NK-92 treated with Interleukin-12 subunit alpha and Interleukin-12 subunit beta, amount 100 ng/mL, for 24 hours (cell line): ENCODE measurements at places on chromosomes 4 and X.

DNA sequence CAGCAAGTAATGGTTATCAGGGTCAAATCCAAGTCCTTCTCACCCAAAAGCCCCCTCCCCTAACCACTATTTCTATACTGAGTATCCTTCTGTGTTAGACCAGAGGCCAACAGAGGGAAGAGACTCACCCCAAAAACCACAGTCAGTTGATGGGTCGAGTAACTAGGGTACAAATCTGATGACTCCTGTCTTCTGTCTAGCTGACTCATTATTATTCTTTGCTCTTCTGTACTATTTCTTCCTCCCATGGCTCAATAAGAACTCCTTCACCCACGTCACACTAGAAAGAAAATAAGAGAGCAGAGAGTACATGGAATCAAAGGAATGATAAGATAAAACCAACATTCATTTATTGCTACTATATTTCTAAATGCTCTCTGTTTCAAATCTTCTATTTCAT is 2.0 kb downstream of the RAB40A start:
- DNase-seq, result no peak

DNA sequence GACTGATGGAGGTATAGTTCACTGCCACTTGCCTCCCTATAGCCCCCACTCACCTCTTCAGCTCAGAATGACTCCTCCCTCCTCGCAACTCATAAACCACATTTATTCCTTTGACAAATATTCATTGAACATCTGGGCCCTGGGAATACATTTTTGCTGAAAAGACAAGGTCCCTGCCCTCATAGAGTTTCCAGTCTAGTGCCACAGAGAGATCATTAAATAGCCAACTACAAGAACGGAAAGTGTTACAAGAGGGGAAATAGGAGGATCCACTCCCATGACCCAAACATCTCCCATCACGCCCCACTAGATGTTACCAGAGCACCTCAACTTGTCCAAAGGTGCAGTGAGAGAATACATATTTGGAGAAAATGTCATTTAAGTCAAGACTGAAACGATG is 3.2 kb upstream of the KLF3 start:
- DNase-seq, result no peak

- DNase-seq, result no peak
Measured at GRCh38 chr4:19227701-19228100, 1024.0 kb upstream of the SLIT2 start.

DNA sequence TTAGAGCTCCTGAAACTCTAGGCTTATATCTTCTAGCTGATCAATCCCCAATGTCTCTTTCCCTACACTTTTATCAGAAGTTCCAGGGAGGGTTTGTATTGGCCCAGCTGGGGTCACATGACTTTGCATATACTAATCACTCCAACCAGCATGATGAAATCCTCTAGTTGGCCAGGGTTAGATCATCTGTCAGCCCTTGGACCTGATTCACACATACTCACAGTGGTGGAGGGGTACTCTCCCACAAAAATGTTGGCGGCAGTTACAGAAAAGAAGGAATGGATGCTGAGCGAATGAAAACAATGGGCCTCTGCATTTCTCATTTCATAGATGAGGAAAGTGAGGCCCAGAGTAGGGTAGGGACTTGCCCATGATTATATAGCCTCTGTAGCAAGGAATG is 151.1 kb downstream of the PJA1 start:
- no peak for DNase-seq

DNA sequence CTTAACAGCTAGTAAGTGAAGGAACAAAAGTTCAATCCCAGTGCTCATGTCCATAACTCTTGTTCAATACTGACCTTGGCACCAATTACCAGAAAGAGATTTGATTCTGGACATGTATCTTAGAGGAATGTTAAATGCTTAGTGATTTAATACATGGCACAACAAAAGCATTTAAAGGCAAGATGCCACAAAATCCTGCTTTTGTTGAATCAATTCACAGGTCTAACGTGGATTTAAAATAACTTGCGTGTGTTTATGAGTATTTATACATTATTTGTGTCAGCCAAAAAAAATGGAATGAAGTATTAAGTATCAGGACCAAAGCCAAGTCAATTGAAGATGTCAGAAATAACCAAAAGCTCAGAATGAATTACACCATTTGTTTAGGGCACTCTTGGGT is 85.4 kb upstream of the GIMD1 start:
- DNase-seq, result no peak

- no peak for DNase-seq
Measured at GRCh38 chr4:4852591-4853362, 6.7 kb upstream of the MSX1 start.

DNA sequence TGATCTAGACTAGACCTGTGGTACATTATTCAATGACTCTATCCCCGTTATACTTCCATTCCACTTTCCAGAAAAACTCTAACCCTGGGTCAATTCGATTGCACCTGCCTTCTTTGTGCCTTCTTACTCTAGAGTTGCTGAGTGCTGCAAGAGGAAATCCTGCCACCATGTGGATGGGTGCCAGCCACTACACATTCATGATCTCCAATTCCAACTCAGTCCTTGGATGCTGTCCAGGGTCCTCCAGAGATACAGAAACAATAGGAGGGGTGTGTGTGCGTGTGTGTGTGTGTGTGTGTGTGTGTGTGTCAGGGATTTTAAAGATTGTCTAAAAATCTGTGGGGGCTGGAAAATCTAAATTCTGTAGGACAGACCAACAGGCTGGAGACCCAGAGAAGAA is 42.9 kb upstream of the INTS6L start:
- no peak for DNase-seq

DNA sequence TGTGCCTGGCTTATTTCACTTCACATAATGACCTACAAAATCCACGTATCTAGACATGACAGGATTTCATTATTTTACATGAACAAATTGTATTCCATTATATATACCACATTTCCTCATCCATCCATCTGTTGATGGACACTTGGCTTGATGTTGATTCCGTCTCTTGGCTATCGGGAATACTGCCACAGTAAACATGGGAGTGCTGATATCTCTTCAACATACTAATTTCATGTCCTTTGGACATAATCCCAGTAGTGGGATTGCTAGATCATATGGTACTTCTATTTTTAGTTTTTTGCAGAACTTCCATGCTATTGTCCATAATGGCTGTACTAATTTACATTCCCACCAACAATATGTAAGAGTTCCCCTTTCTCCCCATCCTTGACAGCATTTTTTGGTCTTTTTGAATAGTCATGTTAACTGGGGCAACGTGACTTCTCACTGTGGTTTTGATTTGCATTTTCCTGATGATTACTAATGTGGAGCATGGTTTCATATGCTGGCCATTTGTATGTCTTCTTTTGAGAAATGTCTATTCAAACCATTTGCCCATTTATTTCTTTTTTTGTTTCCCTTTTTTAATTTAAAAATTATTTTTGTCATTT is 68.9 kb downstream of the HTRA3 start:
- no peak for DNase-seq

GRCh38 chrX:137428766-137429591 is 136.9 kb upstream of the ZIC3 start:
- DNase-seq, result no peak

DNA sequence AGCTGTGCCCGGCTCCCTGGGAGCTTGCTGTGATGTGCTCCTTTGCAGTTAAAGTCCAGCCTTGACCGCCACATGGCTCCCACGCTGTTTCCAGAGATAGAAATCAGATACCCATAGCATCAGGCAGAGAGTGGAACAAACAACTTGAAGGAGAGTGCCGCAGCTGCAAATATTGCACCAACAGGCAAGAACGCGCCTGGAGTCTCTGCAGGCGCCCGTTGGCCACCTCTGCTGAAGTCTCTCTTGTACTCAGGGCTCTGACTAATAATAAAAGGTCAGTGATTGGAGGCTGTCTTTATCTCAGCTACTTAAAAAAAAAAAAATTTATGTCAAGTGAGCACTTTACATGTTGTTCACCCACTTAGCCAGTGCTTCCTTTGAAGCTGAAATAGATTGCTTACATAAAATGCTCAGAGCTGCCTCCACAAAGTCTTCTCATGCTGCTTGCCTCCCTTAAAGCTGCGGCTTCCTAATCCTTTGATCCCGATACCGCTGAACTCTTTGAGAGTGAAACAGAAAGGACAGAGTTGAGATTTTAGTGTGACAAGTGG is 30.9 kb upstream of the TENM3 start:
- no peak for DNase-seq

- no peak for DNase-seq
Measured at GRCh38 chrX:23515028-23515427, 152.3 kb upstream of the PRDX4 start.

GRCh38 chrX:54320067-54320466 is 37.8 kb downstream of the WNK3 start:
- no peak for DNase-seq

GRCh38 chr4:97394653-97395052 is 748.6 kb downstream of the STPG2 start:
- no peak for DNase-seq

GRCh38 chr4:148776941-148777340 is 334.7 kb upstream of the NR3C2 start:
- no peak for DNase-seq

DNA sequence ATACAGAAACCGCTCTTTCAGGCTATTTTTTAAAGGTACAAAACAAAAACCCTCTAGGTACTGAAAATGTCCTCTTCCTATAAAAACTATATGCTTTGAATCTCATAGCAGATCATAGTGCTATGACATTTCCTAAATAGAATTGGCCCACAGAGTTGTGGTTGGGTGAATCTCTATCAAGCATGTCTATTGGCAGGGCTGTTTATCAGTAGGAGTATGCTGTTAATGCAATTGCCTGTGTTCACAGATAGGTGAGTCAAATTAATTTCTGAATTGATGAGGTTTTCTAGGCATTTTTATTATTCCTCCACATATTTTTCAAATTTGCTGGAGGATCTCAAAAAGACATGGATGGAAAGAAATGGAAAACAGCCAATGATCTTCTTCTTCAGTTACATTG is 73.9 kb downstream of the QRFPR start:
- DNase-seq, result no peak
